Right ventricle myocardium inferior (tissue), 1 donor: ENCODE measurements at places on chromosomes 5 and 9. TPM values are rescaled to one million over a fixed set of nuclear protein-coding genes. Genes with fewer than 3 reads are reported as not detected.
A peak's percentile ranks its signal among the peaks of the same experiment; 100 is the strongest.

DNA sequence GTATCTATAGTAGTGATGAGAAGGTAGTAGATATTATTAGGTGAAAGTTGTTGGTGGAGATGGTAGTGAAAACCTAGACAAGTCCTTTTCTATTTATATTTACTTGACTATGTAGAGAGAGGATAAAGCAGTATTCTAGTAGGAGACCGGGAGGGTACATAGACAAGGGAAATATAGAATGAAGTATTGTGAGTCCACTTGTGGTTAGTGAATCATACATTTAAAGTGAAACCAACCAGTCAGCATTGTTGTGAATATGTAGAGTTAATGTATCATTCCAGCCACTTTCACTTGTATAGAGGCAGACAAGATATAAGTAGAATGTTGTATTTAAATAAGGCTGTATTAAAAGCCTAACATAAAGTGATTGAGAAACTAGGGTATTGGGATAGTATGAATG is 1711.3 kb upstream of the ACO1 start:
- DNase-seq: no peak

DNA sequence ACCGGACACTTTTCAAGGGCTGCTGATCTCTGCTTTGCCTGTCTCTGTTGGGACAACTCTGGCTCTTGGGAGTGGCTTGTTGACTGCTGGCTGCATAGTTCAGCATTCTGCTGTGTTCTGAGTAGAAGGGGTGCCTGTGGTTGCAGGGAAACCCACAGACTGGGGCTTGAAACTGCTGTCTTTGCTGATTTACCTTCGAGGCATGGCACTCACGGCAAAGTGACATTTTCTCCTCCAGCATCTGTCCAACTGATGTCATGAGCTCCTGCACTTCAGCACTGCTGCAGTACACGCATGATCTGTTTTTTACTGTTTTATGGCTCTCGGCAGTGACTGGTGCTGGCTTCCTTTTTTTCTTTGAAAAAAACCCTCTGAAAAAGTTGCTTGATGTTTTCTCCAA is 69.2 kb downstream of the SPATA31D1 start:
- DNase-seq: no peak

The CXCL14 gene
- 1.8 TPM for total RNA-seq

DNA sequence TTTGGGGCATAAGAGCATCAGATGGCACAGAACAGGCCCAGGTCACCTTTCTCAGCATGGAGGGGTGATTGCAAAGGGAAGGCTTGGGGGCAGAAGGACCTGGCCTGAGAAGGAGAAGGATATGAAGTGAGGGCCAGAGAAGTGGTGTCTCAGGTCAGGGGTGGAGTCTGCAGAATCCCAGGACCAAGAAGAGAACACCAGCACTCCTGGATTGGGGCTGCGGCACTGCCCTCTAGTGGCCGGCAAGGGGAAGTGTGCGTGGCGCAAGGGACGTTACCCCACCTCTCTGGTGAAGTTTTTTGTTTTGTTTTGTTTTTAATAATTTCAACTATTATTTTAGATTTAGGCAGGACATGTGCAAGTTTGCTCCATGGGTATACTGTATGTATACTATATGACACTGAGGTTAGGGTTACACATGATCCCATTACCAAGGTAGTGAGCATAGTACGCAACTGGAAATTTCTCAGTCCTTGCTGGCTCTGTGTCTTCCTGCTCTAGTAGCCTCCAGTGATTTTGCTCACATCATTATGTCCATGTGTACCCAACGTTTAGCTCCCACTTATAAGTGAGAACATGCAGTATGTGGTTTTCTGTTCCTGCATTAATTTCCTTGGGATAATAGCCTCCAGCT is 1548.6 kb downstream of the EFNA5 start:
- DNase-seq: peak; percentile 60

- no peak for DNase-seq
Observed at GRCh38 chr5:116046823-116047222, 14.6 kb downstream of the ARL14EPL start.

DNA sequence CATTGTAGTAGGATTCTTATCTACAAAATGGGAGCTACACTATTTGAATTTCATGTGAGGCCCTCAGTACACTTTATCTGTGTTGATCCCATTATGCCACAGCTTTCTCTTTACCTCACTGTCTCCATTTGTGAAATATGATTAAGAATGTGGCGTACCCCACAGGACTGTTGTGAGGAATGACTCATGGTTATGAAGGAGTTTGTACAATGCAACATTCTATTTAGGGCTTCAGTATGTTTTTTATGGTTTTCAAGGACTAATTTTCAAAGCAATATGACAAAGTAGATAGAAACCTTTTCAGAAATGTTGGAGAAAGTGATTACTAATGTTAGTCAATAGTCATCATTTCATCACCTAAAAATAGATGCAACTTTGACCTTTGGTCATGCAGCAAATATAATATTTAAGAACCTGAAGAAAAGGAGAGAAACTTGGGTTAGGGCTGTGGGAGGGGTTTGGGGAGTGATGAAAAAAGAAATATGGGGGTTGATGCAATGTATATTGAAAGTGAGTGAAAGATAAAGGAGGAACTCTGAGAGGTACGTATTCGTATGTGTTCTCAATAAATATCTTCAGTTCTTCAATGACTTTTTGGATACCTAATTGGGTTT is 53.7 kb upstream of the PIP5K1B start:
- DNase-seq: no peak

GRCh38 chr9:122216138-122216797 is 12.5 kb downstream of the LHX6 start:
- DNase-seq: no peak

DNA sequence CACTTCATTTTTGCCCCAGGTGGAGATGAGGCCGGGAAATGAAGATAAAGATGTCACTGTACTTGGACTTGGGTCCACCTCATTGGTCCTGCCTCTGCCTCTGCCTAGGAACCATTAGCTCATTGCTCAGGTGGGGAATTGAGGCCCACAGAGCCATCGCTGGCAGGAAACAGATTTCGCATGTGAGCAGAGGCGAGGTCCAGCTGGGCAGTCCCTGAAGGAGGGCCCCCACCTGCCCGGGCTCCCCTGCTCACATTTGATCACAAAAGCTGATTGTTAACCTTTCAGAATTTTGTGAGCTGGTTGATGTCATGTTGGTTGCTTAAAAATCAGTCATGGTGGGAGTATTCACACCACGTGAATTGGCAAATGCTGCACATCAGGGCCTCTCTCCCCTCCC is 273.8 kb upstream of the MVB12B start:
- no peak for DNase-seq

GRCh38 chr9:118482306-118482705 is 778.1 kb downstream of the TLR4 start:
- DNase-seq: no peak

GRCh38 chr5:156942064-156942463 is 21.0 kb downstream of the TIMD4 start:
- DNase-seq: no peak

The FGF1 gene
- 57.0 TPM for total RNA-seq

The GMCL2 gene
- total RNA-seq: not detected

DNA sequence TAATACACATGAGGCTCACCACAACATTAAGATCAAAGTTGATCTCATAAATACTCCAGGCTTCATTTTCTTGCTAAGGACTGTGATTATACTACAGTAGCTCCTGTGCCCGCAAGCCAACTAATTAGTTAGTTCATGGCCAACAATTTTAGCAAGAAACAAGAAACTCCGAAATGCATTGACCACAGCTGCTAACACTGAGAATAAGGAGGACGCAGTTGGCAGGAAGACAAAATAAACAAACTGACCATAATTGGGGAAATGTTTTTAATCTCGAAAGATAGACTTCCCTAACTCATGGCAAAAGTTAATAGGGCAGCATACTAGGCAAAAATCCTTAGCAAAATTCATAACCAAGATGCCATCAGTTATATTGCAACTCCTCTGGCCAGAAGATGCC is 115.5 kb upstream of the SPEF2 start:
- DNase-seq: no peak

DNA sequence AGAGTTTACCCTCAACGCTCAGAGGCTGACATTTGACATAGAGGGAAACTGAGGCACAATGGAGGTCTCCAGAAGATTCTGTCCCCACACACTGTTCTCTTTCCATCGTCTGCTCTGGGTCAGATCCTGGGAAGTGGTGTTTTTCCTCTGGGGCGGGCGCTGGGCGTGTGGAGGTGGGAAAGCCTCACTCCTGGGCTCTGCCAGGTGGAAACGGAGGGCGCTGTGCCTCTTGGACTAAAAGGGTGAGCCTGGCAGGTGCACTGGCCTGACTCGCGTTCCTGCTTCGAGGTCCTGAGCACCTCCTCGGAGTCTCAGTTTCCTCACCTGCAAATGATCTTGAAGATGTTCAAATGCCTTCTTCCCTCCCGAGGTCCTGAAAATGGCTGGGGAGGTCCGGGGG is 25.7 kb upstream of the FCN1 start:
- DNase-seq: peak; percentile 18

DNA sequence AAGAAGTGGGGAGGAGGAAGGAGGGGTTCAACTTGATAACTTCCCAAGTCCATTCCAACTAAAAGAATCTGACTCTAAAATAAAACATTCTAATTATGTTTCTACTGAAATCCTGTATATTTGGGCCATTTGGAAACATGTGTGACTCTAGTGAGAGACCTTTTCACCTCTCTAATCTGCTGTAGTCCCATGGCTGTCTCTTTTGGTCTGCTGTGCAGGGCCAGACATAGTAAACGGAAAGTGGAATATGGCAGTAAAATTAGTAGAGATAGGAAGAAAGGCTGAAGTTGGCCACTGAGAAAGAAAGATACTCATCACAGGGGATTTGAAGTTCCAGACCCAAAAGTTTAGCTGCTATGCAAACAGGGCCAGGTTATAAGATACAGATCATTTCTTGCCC is 15.9 kb downstream of the RFX3 start:
- no peak for DNase-seq

- no peak for DNase-seq
Observed at GRCh38 chr9:101369286-101369685, 15.5 kb downstream of the BAAT start.

DNA sequence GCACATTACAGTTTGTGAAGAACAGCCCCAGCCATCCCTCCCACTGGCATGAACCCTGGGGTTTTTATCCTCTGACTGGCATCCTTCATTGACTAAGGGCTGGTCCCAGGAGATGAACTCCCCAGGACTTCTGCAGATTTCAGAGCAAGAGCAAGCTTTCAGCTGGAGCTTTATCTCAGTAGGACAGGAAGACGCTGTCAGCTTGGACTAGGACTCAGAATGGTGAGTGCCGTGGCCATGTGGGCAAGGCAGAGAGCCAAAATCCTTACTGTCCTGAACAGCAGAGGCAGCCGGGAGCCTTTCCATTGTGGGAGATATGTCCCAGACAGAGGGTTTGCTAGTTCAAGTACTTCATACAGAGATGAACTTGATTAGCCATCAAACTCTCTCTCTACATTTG is 3.2 kb upstream of the ACOT12 start:
- DNase-seq: no peak

DNA sequence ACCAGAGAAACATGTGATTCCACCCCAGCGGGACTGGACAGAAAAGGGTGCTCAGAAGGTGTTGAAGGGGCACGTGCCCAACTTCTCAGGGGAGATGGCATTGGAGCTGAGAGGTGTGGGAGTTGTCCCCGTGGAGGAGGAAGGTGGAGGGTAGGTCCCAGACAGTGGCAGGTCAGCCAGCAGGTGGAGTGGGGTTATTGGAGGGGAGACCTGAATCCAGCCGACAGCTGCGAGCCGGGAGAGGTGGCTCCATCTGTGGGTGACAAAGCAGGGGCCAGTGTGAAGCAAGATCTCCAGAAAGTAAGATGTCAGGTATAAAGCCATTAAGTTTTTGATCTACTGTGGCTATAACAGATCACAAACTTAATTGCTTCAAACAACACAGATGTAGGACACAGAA is 75.1 kb downstream of the HRH2 start:
- DNase-seq: no peak

The BTNL9 gene
- 37.6 TPM for total RNA-seq

- DNase-seq: no peak
Observed at GRCh38 chr5:116411101-116411571, 163.5 kb downstream of the SEMA6A start.

The GCNT4 gene
- 0.35 TPM for total RNA-seq

DNA sequence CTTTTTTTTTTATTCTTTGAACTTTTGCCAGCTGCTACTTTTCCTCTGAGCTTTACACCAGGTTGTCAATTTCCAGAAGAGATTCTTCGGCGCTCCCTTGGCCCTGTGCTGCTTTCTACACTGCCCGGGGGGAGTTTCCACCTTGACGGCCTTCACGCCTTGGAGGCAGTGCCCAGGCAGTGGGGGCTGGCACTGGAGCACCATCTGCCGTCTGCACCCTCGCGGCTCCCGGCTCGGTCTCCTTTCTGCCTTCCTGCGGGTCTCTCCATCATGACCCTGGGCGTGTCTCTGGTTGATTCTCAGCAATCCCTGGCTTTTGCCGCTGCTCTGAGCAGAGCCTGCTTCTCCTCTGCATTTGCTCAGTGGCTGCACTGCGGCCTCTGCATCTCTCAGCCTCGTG is 2.9 kb downstream of the SLC6A18 start:
- no peak for DNase-seq

DNA sequence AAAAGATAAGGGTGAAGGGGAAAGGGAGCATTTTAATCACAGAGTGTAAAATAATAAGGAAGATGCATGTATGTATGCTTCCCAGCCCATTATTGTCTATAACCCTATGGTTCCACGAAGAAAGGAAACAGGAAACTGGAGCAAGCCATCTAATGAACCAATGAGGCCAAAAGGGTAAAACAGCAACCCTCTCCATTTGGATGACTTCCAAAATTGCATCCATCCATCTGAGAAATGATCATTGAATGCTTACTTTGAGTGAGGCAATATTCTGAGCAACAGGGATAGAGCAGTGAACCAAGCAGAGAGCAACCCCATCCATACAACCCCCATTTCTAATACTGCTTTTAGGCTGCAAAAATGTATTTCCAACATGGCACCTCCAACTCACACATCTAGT is 46.9 kb downstream of the ARL15 start:
- no peak for DNase-seq

DNA sequence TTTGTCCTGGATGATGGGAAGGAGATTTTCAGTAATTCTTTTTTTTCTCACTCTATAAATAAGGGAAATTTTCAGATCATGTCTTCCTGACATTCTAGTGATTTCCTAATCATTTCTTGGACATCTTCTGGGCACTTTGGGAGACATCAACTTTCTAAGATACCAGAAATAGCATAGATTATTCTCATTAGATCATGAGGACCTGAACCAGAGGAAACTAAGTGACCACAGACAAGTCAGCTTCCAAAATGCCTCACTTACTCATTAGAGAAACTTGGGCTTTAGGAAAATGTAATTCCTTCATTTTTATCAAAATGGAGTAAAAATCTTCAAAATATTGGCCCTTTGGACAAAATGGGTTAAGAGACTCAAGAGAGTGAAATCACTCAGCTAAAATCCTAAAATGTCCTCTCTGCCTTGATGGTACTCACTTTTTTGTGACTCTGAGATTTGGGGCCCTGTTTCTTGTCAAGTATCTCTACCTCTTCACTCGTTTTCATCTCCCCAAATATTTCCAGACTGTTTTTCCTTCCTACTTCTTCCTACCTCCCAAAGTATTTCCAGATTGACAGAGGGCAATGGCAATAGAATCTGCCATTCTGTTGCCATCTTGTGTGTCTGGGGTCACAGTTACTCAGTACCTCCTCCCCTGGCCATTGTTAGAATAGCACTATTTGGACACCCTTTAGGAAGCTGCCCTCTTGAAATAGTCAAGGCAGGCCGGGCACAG is 194.5 kb downstream of the NR3C1 start:
- no peak for DNase-seq
